ENCODE measurements at places on chromosomes 3 and 15. TPM values are rescaled to one million over a fixed set of nuclear protein-coding genes. Genes with fewer than 3 reads are reported as not detected.

GRCh38 chr3:122688996-122689395 lies 8.4 kb downstream of the PARP14 start:
- no peak for DNase-seq

Gene PLA2G4E
- total RNA-seq: not detected

GRCh38 chr3:150825192-150825915 lies 62.4 kb upstream of the SIAH2 start:
- no peak for DNase-seq

DNA sequence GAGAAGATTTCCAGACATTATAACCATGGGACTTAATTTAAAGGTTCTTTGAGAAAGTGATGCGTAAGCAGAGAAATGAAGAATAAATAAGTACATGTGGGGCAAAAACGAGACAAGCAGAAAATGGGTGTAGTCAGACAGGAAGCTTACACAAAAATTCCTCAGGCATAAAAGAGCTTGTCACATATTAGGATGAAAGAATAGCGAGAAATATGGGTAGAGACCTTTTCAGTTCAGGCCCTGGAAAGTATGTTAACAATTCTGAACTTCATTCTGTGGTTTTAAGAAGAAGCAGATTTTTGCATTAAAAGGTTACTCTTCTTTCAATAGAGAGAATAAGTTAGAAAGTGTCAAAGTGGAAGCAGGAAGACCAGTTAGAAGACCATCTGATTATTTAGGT lies 352.4 kb downstream of the ROBO1 start:
- DNase-seq: no peak

Gene FBXL22
- 5.4 TPM for total RNA-seq

GRCh38 chr3:16183601-16184270 lies 9.3 kb downstream of the GALNT15 start:
- no peak for DNase-seq

DNA sequence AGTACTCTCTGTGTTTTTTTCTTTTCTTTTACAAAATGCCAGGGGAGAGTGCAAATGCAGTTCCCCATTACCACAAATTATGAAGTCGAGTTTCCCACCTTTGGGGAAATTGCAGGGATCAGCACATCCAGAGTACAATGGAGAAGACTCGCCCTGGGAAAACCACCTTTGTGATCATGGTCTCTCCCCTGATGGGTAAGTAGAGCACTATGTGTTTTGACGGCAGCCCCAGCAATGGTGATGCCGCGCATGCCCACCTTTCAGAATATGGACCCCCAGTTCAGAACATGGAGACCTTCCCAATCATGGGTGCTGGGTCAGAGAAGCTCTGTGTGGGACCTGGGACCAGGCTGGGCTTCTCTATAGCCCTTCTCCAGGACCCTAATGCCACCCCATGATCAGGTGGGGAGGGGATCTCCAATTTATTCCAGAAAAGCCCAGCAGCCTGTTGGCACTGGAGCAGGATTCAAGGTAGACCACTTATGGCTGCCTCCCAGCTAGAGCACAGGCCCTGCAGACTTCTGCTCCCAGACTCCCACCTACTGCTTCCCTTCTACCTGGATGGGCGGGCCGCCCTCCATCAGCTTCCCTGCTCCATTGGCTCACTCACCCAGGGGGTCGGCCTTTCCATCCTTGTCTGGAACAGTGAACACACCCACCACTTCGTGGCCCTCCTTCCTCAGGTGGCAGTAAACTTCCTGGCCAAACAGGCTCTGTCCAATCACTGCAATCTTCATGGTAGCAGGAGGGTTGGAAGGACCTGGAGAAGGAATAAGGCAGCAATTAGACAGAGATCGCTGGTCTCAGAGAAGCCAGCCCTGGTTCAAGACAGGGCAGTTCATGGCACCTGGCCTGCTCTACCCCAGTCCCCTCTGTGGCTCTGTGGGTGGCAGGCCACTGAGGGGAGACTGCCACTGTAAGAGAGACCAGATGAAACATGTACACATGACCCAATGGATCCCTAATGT lies 19.9 kb downstream of the ALDH1L1 start:
- DNase-seq: no peak

Gene FBN1
- 10.7 TPM for total RNA-seq

Gene PAQR5
- 62.3 TPM for total RNA-seq

DNA sequence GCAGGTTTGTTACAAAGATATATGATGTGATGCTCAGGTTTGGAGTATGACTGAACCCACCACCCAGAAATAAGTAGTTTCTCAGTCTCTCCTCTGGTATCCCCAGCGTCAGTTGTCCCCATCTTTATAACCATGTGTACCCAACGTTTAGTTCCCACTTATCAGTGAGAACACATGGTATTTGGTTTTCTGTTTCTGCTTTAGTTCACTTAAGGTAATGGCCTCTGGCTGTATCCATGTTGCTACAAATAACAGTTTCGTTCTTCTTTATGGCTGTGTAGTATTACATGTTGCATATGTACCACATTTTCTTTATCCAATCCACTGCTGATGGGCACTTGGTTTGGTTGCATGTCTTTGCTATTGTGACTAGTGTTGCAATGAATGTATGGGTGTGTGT lies 132.3 kb downstream of the LMLN start:
- no peak for DNase-seq

DNA sequence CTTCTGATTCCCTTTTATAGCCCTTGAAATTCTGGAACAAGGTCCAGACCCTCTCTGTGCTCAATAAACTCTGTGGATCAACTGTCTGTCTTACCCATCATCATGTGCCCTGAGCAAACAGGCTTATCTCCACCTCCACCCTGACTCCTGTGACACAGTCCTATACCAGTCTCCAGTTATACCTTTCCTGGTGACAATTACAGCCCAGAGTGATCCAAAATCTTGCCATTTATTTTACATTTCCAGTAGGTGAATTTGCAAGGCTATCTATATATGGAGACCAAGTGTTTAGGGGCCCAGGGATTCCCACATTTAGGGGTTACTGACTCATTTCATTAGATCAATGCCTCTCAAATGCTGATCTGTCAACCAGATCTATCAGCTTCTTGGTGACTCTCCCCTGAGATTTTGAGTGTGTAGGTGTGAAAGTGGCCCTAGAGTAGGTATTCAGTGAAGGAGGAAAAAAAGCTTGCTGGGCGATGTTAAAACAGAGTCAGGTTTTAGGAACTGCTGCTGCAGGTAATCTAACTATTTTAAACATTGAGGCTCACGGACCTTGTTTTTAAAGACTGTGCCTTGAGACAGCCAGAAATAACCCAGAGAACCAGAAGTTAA lies 229.6 kb upstream of the WNT5A start:
- no peak for DNase-seq

GRCh38 chr15:66309828-66310227 lies 16.5 kb downstream of the DIS3L start:
- no peak for DNase-seq

GRCh38 chr3:185399737-185400667 lies 37.1 kb downstream of the MAP3K13 start:
- DNase-seq: no peak

DNA sequence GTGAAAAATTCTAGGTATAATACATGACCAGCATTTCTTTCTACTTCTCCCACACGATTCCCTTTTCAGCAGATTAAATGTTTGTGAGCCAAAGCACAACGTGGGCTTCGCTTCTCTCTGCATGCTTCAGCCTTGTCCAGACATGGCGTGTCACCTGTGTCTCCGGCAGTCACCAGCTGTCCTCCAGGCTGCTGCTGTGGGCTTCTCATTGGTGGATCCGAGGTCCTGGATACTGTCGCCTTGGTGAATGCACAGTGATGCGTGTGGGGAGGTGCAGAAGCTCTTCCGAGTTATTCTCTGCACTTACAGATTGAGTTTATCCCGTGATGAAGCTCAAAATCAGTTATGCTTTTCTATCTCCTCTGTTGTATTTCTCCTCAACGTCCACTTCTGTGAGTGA lies 23.0 kb upstream of the GOLGA8J start:
- DNase-seq: no peak

DNA sequence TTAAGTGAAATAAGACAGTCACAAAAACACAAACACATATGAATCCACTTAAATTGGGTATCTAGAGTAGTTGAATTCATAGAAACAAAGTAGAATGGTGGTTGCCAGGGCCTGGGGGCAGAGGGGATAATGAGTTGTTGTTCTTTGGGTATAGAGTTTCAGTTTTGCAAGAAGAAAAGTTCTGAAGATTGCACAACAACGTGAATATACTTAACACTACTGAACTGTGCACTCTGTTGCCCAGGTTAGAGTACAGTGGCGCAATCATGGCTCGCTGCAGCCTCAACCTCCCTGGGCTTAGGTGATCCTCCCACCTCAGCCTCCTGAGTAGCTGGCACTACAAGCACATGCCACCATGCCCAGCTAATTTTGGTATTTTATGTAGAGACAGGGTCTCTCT lies 14.9 kb downstream of the GRAMD2A start:
- no peak for DNase-seq

- no peak for DNase-seq
Observed at GRCh38 chr3:177141471-177141870, 55.8 kb downstream of the TBL1XR1 start.

DNA sequence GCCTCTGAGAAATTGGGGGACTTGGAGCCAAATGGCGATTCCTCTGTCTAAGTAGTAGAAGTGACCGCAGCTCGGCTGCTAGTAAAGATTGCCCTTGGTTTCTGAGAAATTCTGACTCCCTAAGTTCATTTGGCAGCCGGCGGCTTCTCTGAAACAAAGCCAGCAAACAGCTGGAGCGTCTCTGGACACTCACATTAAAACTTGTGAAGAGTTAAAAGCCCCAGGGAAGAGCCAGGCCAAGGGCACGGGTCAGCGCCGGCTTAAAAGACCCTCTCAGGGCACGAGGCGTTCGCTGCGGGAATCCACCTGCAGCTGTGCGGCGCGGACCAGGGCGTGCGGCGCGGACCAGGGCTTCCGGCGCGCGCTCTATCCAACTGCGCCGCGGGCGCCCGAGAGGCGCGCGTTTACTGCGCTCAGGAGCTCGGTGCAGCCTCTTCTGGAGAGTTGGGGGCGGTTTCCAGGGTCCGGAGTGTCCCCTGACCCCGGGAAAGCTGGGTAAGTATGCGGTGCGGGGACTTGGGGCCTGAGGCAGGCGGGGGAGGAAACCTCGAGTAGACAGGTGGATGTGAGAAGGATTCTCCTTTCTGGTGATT lies at the start of gene COL6A5:
Gene COL6A5 (plus strand): TSS at position 186 of the 593 bp plus-strand sequence. CDS start 27,967 bp downstream, outside the sequence.
- peak; percentile 5 for DNase-seq

DNA sequence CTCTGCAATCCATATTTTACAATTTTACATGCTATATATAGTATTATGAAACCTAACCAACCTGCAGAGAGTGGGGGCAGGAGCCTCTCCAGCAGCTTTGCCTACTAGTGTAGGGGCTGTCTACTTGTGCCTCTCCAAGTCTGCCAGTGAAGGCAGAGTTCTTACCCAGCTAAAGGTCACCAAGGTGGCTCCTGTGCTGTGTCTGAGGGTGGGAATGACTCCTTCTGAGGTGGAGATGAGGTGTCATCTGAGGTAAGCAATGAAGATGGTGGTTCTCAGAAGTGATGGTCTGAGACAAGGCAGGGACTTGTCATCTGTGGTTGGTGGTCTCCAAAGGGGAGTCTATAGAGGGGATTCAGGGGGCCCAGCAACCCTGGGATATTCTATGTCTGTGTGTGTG lies 47.5 kb downstream of the SACM1L start:
- no peak for DNase-seq

DNA sequence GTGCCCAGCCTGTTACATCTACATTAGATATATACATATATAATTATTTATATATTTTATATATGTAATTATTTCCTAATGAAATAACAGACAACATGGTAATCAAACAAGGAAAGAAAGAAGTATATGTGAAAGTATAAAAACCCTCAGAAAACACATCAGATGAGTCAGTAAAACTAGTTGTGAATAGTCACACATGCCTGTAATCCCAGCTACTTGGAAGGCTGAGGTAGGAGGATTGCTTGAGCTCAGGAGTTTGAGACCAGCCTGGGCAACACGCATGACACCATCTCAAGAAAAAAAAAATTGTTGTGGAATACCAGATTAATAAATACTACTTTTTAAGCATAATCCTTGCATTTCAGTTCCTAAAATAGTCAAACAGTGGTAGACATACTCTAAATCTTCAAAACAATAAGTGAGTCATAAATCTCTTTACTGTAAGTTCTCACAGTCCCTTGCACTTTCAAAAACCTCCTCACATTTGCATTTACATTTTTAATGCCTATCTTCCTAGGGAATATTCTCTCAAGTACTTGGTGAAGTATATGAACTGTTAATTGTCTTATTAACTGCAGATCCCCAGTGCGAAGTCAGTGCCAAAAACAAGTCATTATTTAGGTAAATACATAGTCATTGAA lies 106.5 kb downstream of the MYO9A start:
- no peak for DNase-seq

Gene C3orf52
- 35.7 TPM for total RNA-seq

GRCh38 chr3:136909187-136909586 lies 47.2 kb downstream of the NCK1 start:
- DNase-seq: no peak

Gene GATA2
- 6.0 TPM for total RNA-seq

Gene RTP4
- total RNA-seq: 6.9 TPM

GRCh38 chr15:62171882-62172281 lies 6.8 kb upstream of the C2CD4B start:
- no peak for DNase-seq

GRCh38 chr15:94855409-94856266 lies 624.3 kb downstream of the MCTP2 start:
- DNase-seq: no peak

DNA sequence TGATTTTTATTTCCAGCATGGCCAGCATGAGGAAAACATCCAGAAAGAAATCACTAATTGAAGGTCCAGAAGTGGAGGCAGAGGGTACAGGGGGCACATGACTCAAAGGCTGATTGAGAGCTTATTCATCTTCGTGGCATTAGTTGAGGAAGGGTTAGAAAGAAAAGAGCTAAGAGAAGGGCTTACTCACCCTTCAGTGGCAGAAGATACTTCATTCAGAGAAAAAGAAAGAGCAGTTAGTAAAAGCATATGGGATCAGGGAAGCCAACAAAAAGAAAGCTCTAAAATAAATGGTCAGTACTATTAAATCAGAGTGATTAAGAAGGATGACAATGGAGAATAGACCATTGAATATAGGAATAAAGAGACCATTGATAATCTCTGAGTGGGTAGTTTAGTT lies 25.2 kb downstream of the GAP43 start:
- no peak for DNase-seq

- no peak for DNase-seq
Observed at GRCh38 chr3:169245631-169246030, 417.9 kb downstream of the MECOM start.

GRCh38 chr15:57747206-57747896 lies 40.8 kb downstream of the POLR2M start:
- DNase-seq: no peak

DNA sequence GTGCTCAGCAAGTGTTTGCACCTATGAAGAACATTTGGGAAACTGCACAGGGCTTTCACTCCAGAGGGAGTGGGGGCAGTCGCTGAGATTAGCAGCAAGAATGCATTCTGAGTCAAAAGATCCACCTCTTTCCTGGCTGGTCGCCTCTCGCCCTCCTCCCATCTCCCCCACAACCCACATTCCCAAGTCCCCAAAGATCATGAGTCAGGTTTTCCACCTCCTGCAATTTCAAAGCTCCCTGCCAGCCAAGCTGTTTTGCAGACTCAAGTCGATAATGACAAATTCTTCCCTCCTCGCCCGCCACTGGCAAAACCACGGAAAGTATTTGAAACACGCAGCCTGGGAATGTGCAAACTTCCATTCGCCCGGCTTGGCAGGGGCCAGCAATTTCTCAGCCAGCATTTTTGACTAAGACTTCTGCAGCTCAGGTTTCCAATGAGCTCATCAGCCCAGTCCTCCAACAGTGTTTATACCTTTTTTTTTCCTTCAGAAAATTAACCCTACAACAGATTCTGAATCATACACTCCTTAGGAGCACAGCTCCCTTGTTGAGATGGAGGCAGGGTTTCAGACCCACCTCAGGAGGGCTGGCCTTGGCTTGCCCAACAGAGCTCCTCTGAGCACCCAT lies 181.4 kb downstream of the SMAD6 start:
- peak; percentile 65 for DNase-seq

Data from left colon (tissue), 2 donors.